ENCODE measurements at places on chromosomes 7 and 10.

DNA sequence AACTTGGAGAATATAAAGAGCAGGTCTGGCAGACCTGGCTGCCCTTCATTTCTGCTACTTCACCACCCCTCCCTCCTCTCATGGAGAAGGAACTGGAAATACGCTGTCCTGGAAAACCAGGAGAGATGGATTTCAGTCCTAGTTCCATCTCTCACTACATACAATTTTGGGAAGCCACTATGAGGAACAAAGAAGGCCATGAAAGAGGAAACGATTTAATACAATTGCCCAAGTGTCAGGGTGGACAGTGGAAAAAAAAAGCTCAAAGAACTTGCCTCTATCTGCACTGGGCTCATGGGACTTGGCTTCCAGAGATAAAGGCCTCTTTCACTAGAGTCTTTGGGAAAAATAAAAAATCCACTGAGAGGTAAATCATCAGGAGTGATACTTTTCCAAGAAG lies 561.7 kb downstream of the KCNMA1 start:
- H3K27me3 ChIP-seq: peaks cover 4% of the 10 kb centered on the region
- H3K4me1 ChIP-seq: no peaks in the 10 kb centered on the region
- no peak overlapping the region for H3K4me3 ChIP-seq
- no peak overlapping the region for H3K27ac ChIP-seq
- no peaks in the 10 kb centered on the region for H3K36me3 ChIP-seq

GRCh38 chr7:117124591-117125220 lies 171.4 kb downstream of the ST7 start:
- no peak overlapping the region for H3K4me3 ChIP-seq
- H3K27me3 ChIP-seq: no peaks in the 10 kb centered on the region
- H3K36me3 ChIP-seq: no peaks in the 10 kb centered on the region
- peaks cover 5% of the 10 kb centered on the region for H3K4me1 ChIP-seq
- DNase-seq: peak; percentile 48
- no peak overlapping the region for H3K27ac ChIP-seq

- no peaks in the 10 kb centered on the region for H3K4me1 ChIP-seq
- DNase-seq: no peak
- peaks cover 19% of the 10 kb centered on the region for H3K27me3 ChIP-seq
- no peak overlapping the region for H3K27ac ChIP-seq
Observed at GRCh38 chr7:108419961-108420908, 36.0 kb downstream of the NRCAM start.

DNA sequence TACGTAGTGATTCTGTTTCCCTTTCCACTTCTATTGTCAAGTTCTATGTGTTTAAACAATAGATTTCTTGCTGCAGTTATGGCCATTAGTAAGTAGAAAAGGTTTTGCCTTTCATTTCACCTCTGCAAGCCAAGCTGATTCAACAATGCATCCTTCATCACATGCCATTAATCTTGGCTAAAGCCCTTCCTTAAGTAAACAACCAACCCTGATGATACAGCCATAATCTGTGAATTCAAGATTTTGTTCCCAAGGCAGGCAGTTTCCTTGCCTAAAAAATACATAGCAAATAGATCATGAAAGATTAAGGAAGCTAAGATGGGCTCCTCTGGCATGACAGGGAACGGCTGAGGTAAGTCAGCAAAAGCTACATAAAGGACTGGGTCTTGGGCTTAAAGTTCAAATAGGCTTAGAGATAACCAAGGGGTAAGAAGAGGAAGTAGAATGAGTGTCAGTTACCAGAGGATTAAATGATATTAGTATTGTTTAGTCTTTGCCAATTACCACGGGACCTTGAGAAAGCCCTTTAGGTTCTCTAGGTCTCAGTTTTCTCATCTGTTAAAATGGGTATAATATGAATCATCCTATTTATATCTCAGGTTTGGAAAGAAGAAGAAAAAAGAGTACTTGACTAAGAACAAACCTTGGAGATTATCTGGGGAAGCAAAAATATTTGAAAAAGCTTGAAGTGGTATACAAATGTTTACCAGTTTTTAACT lies 35.9 kb upstream of the ANK3 start:
- no peaks in the 10 kb centered on the region for H3K27me3 ChIP-seq
- H3K36me3 ChIP-seq: no peaks in the 10 kb centered on the region
- no peak overlapping the region for H3K27ac ChIP-seq
- DNase-seq: no peak
- no peaks in the 10 kb centered on the region for H3K4me1 ChIP-seq

DNA sequence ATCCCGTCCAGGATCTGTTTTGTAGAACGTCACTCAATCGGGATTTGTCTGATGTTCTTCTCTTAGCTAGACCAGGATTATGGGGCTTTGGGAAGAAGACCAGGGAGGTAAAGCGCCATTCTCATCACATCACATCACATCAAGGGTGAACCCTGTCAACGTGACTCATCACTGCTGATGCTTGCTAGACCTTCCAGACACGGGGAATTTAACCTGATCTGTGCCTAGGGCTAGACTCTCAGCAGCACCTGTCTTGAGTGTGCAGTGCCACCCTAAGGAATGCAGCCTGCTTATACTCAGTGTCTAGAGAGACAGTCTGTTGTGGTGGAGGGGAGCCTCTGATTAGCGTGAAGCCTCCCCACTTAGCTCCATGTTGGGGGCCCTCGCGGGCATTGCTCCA lies 678.6 kb upstream of the FOXK1 start:
- DNase-seq: no peak
- no peaks in the 10 kb centered on the region for H3K36me3 ChIP-seq
- no peak overlapping the region for H3K4me3 ChIP-seq
- H3K27me3 ChIP-seq: no peaks in the 10 kb centered on the region
- H3K4me1 ChIP-seq: no peaks in the 10 kb centered on the region

GRCh38 chr7:141014125-141014523 lies 628 bp downstream of the MRPS33 start:
- peaks cover 41% of the 10 kb centered on the region for H3K4me1 ChIP-seq
- H3K27ac ChIP-seq: peak overlapping the region; percentile 100
- no peak for DNase-seq
- H3K4me3 ChIP-seq: peak overlapping the region; percentile 99
- peaks cover 12% of the 10 kb centered on the region for H3K36me3 ChIP-seq

- peaks cover 34% of the 10 kb centered on the region for H3K4me1 ChIP-seq
- no peak for DNase-seq
- H3K36me3 ChIP-seq: no peaks in the 10 kb centered on the region
Observed at GRCh38 chr7:43694399-43694748, 34.9 kb downstream of the COA1 start.

DNA sequence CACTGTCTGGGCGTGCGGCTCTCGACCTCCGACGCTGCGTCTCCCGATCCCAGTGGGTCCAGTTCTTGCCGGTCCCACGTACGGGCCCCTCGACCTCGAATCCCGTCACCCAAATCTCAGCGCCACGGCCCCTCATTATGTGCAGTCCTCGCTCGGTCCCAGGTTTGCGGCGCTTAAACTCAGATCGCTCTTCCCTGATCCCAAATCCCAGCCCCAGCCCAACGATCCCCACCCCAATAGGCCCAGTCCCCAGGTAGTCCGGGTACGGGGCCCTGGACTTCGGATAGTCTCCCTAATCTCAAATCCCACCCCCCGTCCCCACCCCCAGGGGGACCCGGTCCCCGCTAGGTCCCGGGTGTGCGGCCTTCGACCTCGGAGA lies 666 bp downstream of the HNRNPF start:
- peaks cover 46% of the 10 kb centered on the region for H3K4me1 ChIP-seq
- peak overlapping the region; percentile 99 for H3K4me3 ChIP-seq
- H3K36me3 ChIP-seq: peaks cover 1% of the 10 kb centered on the region
- H3K27ac ChIP-seq: peak overlapping the region; percentile 96
- DNase-seq: no peak

DNA sequence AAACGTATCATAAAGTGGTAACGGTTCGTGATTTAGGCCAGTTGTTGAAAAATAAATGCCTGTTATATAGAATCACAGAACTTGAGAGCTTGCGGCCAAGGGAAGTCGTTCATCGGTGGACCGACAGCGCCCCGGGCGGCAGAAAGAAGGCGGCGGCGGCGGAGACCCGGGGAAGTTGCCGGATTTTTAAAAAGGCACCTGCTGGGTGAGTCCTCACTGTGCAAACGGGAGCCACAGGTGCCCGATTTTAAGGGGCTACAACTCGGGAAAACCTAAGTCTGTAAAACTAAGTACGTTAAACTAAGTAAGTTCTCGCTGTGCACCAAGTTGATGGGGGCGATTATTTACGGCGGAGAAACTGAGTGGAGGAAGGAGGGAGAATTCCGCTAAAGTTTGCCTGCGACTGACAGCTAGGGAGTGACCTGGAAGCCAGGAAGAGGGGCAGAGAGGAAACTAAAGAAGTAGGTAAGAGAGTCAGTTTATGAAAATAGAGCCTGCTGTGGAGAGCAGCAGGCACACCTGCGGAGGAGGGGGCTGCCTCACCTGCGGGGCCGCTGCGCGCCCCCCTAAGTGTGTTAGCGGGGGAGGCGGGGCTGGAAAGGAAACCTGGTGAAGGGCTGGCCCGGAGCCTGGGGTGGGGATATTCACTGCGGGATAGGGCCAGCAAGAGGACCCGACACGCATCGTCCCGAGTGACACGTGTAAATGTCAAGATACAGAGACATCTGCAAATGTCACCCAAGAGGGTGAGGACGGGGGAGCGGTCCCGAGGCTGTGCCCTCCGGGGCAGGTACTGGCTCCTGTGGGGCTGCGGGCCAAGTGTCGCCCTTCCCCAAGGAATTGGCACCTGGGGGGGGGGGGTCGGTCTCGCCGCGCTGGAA lies 996 bp downstream of the ADAM12 start:
- H3K4me3 ChIP-seq: peak overlapping the region; percentile 47
- H3K27me3 ChIP-seq: peaks cover 21% of the 10 kb centered on the region
- peaks cover 9% of the 10 kb centered on the region for H3K4me1 ChIP-seq
- peaks cover 15% of the 10 kb centered on the region for H3K36me3 ChIP-seq
- no peak overlapping the region for H3K27ac ChIP-seq

DNA sequence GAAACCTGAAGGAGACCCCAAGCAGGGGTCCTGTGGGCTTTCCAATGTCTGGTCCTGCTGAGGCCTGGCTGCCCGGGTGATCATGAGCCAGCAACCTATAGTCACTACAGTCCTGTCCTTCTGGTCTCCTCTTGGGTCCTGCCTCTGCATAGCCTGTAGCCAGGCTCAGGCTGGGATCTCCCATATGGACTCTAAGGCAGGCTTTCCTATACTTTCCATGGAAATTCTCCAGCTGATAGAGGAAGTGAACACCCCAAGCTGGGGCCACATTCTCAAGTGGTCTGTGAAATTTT lies 26.4 kb downstream of the ANXA8 start:
- H3K27ac ChIP-seq: no peak overlapping the region
- H3K36me3 ChIP-seq: no peaks in the 10 kb centered on the region
- no peak for DNase-seq
- H3K4me3 ChIP-seq: no peak overlapping the region

- H3K27me3 ChIP-seq: peaks cover 6% of the 10 kb centered on the region
- H3K4me1 ChIP-seq: no peaks in the 10 kb centered on the region
- no peak for DNase-seq
Observed at GRCh38 chr10:69878951-69879350, 77.2 kb downstream of the COL13A1 start.

GRCh38 chr10:80693565-80693964 lies 155.9 kb downstream of the SH2D4B start:
- no peak overlapping the region for H3K4me3 ChIP-seq
- H3K27me3 ChIP-seq: peaks cover 10% of the 10 kb centered on the region
- no peaks in the 10 kb centered on the region for H3K4me1 ChIP-seq
- no peak overlapping the region for H3K27ac ChIP-seq
- no peaks in the 10 kb centered on the region for H3K36me3 ChIP-seq
